ENCODE measurements at places on chromosomes 1 and 21.

GRCh38 chr1:156999596-157000320, 45.8 kb downstream of the ARHGEF11 start:
- no peak for DNase-seq

GRCh38 chr1:59135761-59136255, 161.1 kb upstream of the FGGY start:
- DNase-seq, result no peak

- DNase-seq, result no peak
Measured at GRCh38 chr1:214569357-214570004, 18.1 kb upstream of the PTPN14 start.

GRCh38 chr1:202213361-202214088, 19.9 kb downstream of the LGR6 start:
- no peak for DNase-seq
